SIG-M5 (cell line): ENCODE measurements at places on chromosomes 11 and 22.
A peak's percentile ranks its signal among the peaks of the same experiment; 100 is the strongest.

DNA sequence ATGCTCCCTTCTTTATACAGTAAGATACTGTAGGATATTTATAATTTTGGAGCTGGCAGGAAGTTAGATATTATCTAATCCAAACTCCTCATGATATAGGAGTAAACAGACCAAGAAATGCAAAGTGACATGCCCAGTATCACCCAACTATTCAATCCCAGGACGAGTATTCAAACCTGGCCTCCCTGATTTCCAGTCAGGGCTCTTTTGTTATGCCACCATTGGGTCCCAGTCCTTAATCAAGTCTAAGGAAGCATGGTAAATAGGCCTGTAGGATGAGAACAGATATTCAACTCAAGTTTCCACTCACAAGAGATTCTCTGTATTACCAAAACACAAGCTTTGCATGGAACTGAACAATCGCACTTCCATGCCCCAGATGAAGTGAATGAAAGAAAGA, 484.0 kb upstream of the API5 start:
- no peak for DNase-seq

DNA sequence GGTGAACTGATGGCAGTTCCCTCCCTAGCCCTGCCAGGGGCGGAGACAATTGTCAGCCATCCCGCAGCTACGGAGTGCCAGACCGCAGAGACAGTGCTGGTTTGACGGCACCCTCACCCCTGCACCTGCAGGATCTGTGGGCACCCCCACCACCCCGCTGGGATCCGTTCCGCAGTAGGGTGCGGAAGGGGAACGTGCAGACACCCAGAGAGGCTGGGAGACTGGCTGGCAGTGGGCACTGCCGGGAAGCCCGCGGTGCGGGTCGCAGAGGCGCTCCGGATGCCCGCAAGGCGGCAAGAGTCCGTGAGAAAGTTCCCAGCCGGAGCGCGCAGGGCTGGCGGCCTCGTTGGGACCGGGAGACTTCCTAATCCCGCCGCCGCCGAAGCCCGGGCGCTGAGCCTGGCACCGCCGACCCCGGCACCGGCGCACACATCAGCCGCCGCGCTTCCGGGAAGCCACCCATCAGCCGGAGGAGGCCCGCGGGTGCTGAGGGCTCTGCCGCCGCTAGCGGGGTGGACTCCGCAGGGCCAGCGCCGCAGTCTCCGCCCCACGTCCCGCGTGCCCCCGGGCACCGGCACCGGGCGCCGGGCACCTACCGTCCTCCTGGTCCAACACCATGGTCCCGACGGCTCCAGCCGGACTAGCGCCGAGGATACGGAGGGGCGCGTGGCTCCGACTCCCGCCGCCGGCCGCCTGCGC, 4.3 kb upstream of the LMO1 start:
- no peak for DNase-seq

GRCh38 chr11:96062134-96062533, 138.2 kb upstream of the MTMR2 start:
- DNase-seq: no peak

DNA sequence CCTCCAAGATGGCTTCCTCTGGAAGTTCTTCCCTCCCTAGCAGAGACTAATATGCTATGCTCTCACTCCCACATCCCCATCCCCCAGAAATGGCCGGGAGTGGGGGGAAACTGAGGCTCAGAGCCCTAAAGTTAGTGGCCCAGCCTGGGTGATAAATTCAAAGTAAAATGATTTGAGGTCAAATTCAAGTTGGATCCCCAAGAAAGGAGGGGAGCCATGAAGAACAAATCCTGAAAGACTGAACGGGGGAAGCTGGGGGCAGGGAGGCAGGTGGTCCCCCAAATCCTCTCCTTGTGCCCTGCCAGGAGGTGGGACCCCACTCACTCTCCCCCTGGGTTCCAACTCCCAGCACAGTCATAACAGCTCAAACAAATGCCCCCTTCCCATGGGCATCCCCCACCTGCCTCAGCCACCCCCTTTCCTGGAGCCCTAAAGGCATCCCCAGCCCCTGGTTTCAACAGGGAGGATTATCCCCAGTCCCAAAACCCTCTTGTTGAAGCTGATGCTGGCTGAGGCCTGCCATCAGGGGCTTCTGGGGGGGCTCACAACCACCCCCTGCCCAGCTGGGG, 1.1 kb downstream of the CBX6 start:
- DNase-seq: no peak

- no peak for DNase-seq
Observed at GRCh38 chr11:117457835-117458234, 130.2 kb downstream of the CEP164 start.

DNA sequence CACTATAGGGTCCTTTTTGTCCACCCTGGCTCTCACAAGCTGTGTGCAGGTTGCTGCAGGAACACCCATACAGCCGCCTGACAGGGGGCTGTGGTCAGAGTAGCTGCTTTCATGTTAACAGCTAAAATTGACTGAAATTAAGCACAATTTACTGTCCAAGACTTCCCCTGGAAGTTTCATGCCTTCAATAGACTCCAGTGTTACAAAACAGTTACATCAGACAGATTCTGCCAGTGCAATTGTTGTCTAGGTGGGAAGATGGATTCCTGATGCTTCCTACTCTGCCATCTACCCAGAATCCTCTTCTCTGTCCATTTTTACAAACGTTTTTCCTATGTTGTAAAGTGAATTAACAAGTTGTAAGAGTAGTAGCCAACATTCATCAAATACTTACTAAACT, 5.3 kb upstream of the TSKU start:
- DNase-seq: no peak

DNA sequence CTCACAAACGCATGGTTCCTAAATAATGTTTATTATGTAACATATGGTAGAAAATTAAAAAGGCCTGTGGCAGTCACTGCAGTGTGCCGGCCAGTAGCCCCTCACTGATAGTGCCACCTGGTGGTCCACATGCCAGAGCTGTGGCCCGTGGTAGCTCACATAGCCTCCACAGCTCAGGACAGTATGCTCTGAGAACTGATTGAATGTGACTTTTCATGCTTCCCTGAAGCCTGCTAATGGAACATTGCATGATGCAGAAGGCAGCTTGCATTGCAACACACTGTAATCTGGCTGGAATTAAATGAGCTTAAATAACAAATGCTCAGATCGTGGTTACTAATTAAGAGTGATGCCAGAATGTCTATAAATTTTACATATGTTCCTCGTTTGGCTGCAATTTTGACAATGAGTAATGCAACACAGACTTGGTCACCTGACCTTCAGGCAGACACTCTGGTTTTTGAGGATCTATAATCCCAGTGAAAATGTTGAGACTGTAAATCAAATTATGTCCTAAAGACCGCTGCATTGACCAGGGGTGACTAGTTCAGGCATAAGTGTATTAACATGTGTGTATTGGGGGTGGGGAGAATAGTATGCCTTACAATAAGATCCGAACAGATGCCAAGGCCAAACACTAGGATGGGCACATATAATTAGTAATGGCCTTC, 566.4 kb downstream of the METTL15 start:
- DNase-seq: no peak

DNA sequence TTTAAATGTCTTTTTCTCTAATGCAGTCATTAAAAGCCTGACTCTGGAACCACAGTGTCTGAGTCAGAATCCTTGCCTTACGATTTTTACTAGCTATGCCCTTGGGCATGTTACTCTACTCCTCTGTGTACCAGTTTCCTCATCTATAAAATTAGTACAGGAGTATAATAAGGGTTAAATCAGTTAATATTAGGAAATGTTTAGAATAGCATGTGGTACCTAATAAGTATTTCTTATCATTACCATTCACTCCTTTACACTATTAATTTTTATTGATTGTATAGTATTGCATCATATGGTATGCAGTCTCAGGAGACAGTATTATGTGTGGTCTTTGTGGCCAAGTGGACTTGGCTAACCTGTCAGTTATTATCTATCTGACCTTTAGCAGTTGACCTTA, 68.2 kb downstream of the METTL15 start:
- no peak for DNase-seq

GRCh38 chr11:100612766-100613165, 74.3 kb upstream of the ARHGAP42 start:
- DNase-seq: peak; percentile 6

DNA sequence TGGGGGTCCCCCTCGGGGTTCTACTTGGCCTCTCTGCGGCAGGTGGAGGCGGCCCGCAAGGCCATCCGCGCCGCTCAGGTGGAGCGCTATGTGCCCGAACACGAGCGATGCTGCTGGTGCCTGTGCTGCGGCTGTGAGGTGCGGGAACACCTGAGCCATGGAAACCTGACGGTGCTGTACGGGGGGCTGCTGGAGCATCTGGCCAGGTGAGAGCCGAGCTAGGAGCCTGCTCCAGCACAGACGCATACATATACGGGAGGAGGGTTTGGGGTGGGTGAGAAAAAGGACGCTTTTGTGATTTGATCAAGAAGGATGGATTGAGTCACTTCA, 415 bp downstream of the CENATAC start:
- no peak for DNase-seq
